Pancreas (tissue), 10 donors: ENCODE measurements at places on chromosomes 12 and 14. TPM values are rescaled to one million over a fixed set of nuclear protein-coding genes. Genes with fewer than 3 reads are reported as not detected.

The SIX1 gene
- total RNA-seq, result not detected

The SYCP3 gene
- 0.06 TPM for total RNA-seq

DNA sequence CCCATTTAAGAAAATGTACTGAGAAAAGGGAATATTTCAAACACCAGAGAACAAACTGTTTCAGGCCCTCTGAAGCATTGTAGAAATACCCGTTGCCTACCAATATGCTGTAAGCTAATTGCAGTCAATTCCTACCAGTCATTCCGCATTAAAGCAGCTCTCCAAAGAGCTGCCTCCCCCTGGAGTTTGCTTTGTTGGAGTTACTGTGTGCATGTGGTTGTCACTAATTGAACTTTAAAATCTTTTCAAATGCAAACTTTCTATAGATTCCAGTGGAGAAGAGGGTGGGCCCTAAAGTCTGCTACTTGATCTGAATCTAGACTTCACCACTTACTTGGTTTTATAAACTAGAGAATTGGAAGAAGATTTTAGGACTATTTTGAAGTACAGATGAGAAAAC lies 112.7 kb downstream of the PLXNC1 start:
- DNase-seq, result no peak

- no peak for DNase-seq
These were observed 150.5 kb upstream of the KRR1 start for GRCh38 chr12:75661908-75662307.

- no peak for DNase-seq
These were observed 11.0 kb downstream of the TPH2 start for GRCh38 chr12:71949646-71950045.

GRCh38 chr12:67370979-67371378 lies 101.8 kb downstream of the CAND1 start:
- DNase-seq, result no peak

- DNase-seq, result no peak
These were observed 47.7 kb downstream of the ELK3 start for GRCh38 chr12:96241846-96242256.

The CLMN gene
- 72.2 TPM for total RNA-seq

GRCh38 chr12:6080149-6081045 lies 44.1 kb downstream of the VWF start:
- no peak for DNase-seq

The SDR9C7 gene
- total RNA-seq, result not detected

- no peak for DNase-seq
These were observed 845 bp downstream of the TMEM132C start for GRCh38 chr12:128267651-128268378.

The GPRC5A gene
- total RNA-seq, result 1.9 TPM

DNA sequence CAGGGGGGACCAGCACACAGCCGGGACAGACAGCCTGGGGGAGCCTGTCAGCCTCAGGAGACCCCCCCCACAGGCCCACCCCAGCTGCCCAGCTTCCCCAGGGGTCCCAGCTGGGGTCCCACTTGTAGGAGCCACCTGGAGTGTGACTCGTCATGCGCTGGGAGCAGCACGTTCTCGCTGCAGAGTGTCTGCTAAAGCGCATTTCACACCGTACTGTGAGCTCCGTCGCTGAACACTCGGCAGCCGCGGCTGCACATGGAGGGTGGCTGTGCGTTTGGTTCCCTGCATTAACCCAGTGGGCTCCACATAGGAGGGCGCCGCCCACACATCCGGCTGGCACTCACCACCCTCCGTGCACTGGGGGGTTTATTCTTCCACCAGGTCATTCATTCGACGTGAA lies 56.7 kb downstream of the FBRSL1 start:
- DNase-seq, result no peak

- no peak for DNase-seq
These were observed 58.1 kb upstream of the NUDT4 start for GRCh38 chr12:93319523-93320050.

- peak; percentile 78 for DNase-seq
These were observed 620 bp downstream of the PGAM5 start for GRCh38 chr12:132711080-132711843.
